ENCODE measurements at places on chromosomes 7 and 10. TPM values are rescaled to one million over a fixed set of nuclear protein-coding genes. Genes with fewer than 3 reads are reported as not detected.

Gene COPS6
- 110 TPM for total RNA-seq

Gene LAMB1
- total RNA-seq = 275 TPM

Gene HGF
- total RNA-seq = not detected

- DNase-seq = no peak
These were observed 103.0 kb downstream of the CELF2 start for GRCh38 chr10:11120711-11121110.

- DNase-seq = no peak
These were observed 201.3 kb downstream of the MYOF start for GRCh38 chr10:93280699-93281366.

DNA sequence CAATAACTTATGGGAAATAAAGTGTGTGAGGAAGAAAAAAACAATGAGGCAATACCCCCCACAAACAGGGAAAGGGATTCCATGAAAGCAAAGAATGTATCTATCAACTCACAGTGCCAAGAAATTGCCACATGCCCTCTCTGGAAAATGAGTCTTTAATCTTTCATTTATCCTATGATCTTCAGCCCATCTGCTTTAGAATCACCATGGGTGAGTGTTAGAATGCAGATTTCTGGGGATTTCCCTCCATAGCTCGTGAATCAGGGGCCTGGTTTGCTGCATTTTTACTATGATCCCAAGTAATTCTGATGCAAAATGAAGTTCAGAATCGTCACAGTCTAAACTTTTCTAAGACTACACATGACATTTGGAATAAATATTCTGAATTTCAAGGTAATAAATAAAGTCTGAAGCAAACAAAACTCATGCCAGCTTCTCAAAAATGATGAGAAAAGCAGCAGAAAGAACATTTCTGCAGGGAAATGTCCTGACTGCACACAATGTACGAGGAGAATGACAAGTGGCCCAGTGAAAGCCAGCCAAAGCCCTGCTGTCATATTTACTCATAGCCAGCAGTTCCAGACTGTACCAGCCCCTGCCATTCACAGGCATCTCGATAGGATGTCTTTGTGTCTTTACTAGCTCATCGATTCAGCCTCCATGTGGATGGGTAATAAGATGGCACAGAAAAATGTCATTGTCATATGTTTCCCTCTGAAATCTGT, 167.1 kb downstream of the ELMO1 start:
- no peak for DNase-seq

DNA sequence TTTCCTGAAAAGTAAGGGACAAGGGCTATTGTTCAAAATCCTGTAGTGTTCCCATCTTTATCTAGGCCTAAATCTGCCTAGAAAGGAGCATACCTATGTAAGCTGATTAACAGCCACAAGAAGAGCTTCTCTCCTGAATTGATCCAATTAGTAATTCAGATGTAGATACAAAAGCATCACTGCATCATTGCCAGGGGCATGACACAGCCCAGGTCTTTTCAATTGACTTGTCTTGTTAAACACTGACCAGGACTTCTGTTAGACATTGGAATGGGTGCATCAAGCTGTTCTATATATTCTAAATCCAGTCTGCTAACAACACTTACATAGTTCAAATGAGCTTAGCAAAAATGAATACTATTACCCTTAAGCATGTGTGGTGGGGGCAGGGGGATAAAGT, 589.2 kb downstream of the INHBA start:
- no peak for DNase-seq

DNA sequence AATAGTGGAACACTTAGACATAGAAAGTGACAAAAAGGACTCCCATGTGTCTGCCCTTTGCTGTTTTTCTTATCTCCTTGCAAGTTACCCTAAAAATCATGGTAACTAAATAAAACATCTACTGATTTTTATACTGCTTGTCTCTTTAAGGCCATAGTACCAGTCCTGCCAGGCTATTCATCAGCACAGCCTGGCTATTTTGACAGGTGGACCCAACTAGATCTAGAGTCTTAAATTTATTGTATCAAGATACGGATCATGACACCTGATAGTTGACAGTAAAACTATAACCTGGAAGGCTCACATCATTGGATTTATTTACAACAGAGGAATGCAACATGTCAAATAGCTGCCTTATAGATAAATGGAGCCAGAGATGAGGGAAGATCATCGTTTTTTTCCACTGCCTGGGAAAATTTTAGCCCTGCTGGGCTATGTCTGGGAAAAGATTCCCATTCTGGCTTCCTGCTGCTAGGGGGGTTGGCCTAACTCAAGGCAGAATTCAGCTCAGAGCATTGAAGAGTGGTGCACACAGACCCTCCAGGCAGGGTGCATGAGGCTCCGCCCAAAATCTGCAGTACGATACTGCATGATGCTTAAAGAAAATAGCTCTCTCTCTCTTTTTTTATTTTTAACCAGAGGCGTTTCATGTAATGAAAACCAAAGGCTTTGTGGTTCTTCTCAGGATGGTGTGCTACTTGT, 292.0 kb upstream of the FZD8 start:
- DNase-seq = no peak

- DNase-seq = no peak
These were observed 14.8 kb downstream of the FOXL3 start for GRCh38 chr7:304574-305409.

- DNase-seq = no peak
These were observed 145.0 kb downstream of the TFEC start for GRCh38 chr7:115885550-115885949.

- DNase-seq = no peak
These were observed 9.6 kb upstream of the ZMIZ1 start for GRCh38 chr10:79058899-79059841.

DNA sequence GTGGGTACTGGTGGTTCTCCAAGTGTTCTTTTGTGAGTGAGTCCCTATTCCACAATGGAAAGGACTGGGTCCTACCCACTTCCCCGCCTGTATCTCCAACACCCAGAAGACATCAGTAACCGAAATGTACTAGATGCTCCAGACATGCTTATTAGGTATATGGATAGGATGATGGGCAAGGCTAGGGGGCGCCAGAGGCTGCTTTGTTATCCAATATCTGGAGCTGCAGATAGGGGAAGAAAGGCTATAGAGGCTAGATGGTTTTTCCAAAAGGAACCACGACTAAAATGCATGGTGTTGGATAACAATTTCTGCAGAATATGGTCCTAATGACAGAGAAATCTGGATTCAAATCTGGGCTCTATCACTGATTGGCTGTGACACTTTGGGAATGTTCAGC, 56.2 kb upstream of the TM9SF3 start:
- DNase-seq = peak; percentile 31

- DNase-seq = no peak
These were observed 79.9 kb upstream of the COL13A1 start for GRCh38 chr10:69721690-69722310.

GRCh38 chr7:51430480-51431086, 114.0 kb upstream of the COBL start:
- DNase-seq = peak; percentile 59

Measured in progenitor cell of endocrine pancreas (in vitro differentiated cells).